ELF-1 (cell line): ENCODE measurements at places on chromosomes 5 and 9.
A peak's percentile ranks its signal among the peaks of the same experiment; 100 is the strongest.

GRCh38 chr5:1511651-1512540, 11.9 kb downstream of the LPCAT1 start:
- no peak for DNase-seq

DNA sequence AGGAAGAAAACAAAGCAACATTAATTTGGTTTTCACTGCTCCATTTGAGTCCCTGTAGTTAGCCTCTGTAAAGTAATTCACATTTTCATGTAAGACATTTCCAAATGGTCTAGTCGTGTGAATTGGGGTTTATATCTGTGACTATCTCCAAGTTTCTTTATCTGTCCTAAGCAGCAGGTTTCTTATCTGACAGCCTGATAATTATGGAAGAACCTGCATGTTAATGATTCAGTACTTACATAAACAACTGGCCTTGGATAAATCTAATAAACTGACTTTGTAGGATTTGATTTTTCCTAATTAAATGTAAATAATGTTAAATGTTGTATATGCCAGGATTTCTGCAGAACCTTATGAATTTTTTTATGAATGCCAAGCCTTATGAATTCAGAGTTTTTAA, 964.9 kb downstream of the NR2F1-AS1 start:
- no peak for DNase-seq

DNA sequence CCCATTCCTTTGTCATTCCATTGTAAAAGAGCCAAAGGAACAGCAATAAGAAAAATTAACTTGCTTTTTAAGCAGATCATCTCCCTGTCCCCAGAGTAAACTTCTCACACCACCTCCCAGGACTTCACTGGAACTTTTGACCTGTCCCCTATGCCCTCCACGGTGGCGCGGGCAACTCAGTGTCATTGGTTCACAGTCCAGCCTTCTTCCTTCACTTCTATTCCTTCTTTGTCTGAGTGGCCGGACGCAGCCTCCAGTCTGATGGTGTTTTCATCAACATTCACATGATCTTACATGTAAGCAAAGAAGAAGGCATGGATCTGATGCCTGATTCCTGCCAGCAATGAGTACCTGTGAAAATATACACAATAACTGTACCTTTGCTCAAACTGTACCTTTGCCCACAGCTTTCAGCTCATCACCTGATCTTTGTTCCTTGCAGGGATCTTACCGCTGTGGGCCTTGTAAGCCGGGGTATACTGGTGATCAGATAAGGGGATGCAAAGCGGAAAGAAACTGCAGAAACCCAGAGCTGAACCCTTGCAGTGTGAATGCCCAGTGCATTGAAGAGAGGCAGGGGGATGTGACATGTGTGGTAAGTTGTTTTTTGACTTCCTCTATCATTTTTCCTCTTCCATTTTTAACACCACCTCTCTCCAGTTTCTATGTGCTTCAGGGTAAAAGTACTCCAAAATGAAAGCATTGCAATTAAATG, 32.5 kb downstream of the THBS4 start:
- no peak for DNase-seq

DNA sequence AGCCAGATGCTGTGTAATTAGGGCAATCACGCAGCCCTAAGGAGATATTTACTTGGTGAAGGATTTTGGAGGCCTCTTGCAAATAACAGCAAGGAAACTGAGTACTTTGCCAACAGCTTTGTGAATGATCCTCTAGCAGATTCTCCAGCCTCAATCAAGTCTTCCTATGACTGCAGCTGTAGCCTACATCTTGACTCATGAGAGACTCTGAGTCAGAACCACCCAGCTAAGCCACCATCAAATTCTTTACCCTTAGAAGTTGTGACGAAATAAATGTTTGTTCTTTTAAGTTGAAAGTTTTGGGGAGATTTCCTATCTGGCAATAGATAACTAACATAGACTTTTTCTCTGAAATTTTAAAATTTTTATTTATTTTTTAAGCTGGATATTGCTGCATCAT, 237.6 kb upstream of the CCNH start:
- DNase-seq, result no peak

DNA sequence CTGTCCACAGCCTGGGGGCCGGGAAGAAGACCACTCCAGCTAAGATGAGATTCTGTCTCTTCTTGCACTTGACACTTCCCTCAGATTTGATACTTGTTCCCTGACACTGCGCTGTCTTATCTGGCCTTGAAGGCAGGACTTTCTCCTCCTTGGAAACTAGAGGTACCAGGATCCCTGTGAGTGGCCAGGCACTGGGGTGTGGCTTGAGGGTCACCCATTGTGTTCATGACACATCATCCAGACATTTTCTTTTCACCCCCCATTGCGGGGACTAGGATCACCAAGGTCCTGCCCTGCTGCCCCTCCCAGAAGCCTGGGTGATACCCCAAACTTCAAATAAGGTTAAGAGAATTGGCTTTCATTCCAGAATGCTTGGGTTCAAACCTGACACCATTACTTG, 103.3 kb downstream of the NDFIP1 start:
- DNase-seq, result no peak

DNA sequence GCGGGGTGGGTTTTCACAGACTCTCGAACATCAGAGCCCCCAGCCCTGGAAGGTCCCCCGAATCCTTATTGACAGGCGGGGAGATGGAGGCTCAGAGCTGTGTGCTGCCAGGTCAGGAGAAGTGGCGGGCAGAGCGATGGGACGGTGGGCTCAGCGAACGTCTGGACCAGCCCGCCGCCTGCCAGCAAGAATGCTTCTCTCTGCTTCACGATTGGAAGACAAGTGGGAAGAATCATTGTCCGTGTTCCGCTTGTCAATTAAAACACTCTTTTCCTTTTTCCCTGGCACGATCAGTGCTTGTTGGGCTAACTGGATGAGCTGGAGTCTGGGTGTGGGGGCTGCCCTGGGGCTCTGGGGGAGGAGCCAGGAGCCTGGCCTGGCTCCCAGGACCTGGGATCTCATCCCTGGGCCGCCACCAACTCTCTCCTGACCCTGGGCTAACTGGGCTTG, 1.6 kb downstream of the COL5A1 start:
- peak; percentile 51 for DNase-seq

GRCh38 chr9:128892221-128892921, 10.4 kb downstream of the LRRC8A start:
- DNase-seq, result no peak

GRCh38 chr9:31908158-31908890, 476.1 kb upstream of the ACO1 start:
- no peak for DNase-seq

DNA sequence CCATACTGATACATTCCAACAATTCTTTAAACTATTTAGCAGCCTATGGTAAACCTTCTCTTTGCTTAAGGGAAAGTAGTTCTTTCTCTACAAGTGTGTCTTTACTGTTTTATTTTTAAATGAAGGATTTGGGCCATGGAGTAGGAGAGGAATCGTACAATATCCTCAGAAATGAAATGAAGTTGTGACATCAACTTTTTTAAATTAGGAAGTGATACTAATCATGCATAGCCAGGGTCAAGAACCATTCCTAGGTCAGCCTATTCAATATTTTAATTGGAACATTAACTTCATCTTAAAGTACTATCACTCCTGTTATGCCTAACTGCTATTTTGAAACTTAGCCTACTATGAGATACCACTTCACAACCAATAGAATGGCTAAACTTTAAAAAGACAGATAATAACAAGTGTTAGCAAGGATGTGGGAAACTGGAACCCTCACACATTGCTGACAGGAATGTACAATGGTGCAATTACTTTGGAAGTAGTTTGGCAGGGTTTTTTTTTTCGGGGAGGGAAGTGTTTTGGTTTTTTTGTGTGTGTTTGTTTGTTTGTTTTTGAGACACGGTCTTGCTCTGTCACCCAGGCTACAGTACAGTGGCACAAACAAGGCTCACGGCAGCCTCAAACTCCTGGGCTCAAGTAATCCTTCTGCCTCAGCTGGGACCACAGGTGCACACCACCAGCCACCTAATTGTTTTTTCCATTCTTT, 10.7 kb downstream of the AGTPBP1 start:
- no peak for DNase-seq

DNA sequence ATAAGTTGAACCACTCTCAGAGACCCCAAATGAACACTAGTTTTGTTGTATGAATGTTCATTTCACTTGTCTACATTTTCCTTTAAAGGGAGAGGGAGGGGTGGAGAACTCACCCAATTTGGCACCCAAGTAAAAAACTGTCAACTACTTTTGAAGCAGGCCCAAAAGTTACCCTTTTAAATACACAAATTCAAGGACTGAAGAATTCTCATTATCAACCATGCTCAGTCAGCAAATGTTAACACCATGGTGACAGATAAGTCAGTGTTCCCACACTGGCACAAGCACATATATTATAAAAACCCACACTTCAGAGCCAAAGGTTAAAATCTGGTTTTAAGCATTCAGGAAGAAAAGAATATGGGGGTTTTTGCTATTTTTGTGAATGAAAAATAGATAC, 31.6 kb downstream of the CSNK1A1 start:
- DNase-seq, result no peak

DNA sequence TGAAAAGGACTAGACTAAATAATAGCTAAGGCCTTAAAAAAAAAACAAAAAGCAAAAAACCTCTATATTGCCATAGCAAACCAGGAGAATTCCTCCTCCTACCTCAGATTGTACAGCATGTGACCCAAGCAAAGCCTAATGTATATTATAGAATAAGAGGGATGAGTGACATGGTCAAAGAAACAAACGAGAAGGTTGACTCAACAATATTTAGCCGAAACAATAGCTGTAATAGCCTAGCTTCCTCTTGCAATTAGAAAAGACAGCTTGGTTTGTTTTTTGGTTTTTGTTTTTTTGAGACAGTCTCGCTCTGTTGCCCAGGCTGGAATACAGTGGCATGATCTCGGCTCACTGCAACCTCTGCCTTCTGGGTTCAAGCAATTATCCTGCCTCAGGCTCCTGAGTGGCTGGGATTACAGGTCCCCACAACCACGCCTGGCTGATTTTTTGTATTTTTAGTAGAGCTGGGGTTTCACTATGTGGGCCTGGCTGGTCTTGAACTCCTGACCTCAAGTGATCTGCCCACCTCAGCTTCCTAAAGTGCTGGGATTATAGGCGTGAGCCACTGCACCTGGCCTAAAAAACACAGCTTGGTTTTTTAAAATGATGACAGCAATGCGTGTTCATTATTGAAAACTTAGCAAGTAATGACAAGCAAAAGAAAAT, 5.6 kb downstream of the NLN start:
- no peak for DNase-seq

- DNase-seq, result no peak
These were observed 923.0 kb upstream of the SEMA6A start for GRCh38 chr5:117497601-117498000.

- DNase-seq, result no peak
These were observed 97.1 kb upstream of the ASTN2 start for GRCh38 chr9:117511852-117512481.

- DNase-seq, result no peak
These were observed 789 bp downstream of the DOK3 start for GRCh38 chr5:177508837-177509236.

DNA sequence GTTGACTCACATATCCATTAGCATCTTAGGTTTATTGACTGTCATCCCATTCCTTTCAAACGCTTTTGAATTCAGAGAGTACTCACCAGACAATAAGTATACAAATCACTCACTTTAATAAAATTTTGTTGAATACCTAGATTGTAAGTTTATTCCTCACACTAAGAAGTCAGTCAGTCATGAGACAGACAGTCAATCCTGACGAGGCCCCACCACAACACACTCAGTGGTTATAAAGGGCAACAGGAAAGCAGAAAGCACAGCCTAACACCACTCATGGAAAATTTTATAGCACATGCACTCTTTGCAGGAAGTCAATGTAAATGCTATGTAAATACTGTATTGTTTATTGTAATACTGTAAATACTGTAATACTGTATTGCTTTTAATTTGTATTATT, 176.3 kb upstream of the PTGER4 start:
- no peak for DNase-seq

DNA sequence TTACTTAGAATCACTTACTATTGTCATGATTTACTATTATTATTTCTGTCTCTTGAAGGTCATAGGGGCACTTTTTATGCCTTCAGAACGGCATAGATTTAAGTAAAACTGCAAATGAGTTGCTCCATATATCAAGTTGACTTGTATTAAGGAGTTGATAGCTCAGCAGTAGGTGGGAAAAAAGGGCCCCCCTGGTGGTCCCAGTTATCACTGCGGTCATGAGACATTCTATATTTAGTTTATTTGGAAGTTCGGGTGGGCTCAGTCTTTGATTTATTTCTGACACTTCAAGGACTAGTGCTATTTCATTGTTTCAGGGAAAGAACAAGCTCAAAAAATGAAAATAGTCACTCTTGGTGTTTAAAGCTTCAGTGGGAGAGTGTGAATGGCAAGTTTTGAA, 159.3 kb downstream of the SLC24A2 start:
- no peak for DNase-seq

DNA sequence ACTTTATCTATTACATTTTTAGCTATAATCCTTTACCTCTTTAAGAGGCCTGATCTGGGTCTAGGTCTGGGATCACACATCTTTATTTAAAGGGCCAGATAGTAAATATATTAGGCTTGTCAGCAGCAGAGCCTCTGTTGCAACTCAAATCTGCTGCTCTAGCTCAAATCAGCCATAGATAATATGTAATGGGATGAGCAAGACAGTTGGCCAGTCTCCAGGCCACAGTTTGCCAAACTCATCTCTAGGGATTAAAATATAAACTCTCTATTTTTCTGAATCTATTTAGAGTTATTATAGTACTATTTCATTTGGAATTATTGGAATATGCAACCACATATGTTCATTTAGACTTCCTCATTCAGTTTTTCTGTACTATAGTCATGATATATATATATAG, 115.9 kb upstream of the MINAR2 start:
- DNase-seq, result no peak

DNA sequence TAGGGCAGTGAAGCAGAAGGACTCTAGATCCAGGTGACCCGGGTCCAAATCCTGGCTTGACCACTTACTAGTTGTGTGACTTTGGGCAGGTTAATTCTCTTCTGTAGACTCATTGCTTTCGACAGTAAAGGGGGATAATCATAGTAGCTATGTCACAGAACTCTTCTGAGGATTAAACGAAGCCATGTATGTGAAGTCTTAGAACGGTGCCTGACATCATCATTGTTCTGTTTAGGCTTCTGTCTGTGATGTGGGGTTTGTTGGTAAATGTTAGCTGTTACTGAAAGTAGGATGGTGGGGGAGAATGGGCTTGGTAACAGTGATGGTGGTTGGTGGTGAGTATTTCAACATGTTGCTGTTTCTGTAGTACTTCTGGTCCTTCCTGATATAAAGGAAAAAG, 73.7 kb downstream of the MAP1B start:
- no peak for DNase-seq

GRCh38 chr5:119406551-119407110, 45.7 kb upstream of the HSD17B4 start:
- no peak for DNase-seq

GRCh38 chr5:155259648-155260047, 246.1 kb downstream of the KIF4B start:
- DNase-seq, result no peak

- peak; percentile 76 for DNase-seq
These were observed 21.1 kb downstream of the FAM219A start for GRCh38 chr9:34437006-34437925.

- DNase-seq, result no peak
These were observed 281.4 kb downstream of the DMRT2 start for GRCh38 chr9:1331546-1332038.

- no peak for DNase-seq
These were observed 79.7 kb upstream of the ZNF366 start for GRCh38 chr5:72586788-72587530.

- no peak for DNase-seq
These were observed 1.7 kb downstream of the MBLAC2 start for GRCh38 chr5:90472783-90473395.
